Inflammatory macrophage (primary cell): ENCODE measurements at places on chromosomes 7 and 10.

DNA sequence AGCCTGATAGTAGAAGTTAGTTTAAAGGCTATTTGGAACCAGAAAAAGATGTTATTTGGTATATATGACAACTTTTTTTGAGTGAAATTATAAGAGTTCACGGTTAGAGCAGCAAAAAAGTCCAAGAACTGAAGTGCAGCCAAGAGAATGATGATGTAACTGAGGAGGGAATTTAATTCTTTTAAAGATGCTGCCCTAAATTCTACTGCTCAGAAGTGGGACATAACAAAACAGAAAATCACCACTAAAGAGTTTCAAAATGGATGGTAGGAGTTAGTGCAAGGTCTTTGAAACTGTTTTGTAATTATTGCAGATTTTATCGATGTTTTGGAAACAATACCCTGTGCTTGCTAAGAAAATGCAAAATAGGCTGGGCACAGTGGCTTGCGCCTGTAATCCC is 6.5 kb downstream of the SAMD8 start:
- DNase-seq = no peak

- DNase-seq = no peak
These were observed 79.7 kb upstream of the ITGB1 start for GRCh38 chr10:33037726-33038125.

GRCh38 chr7:33547880-33548279 is 357.5 kb upstream of the BMPER start:
- DNase-seq = no peak

DNA sequence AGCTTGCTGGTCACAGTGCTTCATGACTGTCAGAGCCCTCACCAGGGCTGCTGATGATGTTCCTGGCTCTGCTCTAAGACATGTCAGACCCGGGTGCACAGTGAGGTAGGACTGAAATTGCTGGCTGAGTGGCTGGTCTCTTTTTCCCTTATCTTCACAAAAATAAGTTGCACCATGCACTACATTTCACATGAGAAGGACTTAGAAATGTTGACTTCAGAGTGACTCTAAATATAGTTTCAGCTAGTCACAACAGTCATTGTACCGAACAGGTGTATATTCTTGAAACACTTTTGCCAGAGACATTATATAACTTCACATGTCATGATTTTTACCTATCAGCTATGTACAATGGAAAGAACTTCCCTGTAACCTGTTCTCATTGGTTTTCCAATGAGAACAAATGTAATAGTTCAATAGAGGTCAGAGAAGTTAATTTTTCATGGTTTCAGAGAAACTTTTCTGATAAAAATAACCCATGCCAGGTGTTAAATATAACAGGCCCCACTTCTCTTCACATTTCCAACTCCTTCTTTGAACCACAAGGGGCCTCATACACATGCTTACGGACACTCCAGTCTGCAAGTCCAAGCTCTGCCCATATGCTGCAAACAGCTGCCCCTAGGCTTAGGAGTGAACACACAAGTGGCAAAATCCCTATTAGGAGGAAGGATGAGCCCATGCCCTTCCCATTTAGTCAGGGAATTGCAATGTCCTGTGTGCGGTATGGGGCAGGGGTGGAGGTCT is 115.6 kb downstream of the CDK6 start:
- DNase-seq = no peak

DNA sequence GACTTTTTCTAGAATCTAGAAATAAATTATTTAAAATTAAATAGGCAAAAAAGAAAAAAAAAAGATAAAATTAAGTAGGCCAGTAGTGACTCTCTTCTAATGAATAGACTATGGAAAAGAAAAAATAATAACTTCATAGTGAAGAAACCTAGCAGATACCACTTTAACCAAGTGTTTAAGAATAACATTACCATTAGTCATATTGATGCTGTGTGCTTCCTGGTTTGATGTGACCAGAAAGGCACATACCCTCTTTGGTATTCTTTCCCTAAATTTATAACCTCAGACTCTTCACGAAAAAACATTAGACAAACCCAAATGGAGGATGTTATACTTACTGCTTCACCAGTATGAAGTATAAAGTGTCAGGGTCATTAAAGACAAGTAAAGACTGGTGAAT is 42.6 kb downstream of the KIF20B start:
- no peak for DNase-seq

- DNase-seq = no peak
These were observed 16.3 kb upstream of the SRGN start for GRCh38 chr10:69071610-69072009.

GRCh38 chr10:125107166-125107949 is 53.0 kb downstream of the CTBP2 start:
- no peak for DNase-seq

DNA sequence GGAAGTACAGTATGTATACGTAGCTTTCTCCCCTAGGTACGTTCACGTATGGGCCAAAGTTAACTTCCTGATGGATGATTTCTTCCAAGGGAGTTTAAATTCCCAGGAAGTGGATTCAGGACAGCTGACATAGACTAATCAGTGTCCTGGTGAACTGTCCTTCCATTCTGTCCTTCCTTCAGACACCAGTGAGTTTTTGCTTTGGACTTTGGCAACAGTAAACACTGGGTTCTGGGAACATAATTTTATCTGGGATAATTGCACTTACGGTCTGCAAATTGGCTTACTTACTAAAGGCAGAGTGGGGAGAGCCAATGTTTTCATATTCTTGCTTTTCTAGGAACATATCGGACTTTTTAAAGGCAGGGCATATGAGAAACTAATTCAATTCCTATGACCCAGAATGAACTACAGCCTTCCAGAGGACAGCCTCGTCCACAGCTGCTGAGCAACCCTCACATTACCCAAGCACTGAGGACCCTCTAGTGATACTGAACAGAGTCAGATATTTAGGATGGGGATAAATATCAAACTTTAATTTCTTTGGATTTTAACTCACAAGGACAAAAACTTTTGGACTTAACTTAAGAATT is 97.9 kb downstream of the RAB18 start:
- DNase-seq = no peak

DNA sequence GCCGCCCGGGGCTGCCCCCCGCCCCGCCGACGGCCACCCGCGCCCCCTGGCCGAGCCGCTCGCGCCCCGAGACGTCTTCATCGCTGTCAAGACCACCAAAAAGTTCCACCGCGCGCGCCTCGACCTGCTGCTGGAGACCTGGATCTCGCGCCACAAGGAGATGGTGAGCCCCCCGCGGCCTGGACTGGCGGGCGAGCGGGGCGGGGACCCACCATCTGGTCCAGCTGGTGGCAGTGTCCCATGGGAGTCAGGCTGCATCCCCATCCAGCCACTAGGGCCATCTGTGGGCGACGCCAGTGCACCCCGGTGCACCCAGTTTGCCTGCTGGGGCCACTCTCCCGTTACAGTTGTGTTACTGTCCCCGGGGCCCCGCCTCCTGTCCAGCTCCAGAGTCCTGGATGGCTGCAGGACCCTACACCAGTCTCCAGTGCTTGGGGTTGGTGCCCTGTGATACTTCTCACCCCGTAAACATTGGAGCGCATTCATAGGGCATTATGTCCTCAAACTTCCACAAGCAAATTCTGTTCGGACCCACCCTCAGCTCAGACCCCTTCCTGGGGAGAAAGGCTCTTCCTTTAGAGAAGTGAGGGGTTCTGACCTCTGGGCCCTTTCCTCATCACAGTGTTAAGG is 672 bp downstream of the LFNG start:
- peak; percentile 62 for DNase-seq

DNA sequence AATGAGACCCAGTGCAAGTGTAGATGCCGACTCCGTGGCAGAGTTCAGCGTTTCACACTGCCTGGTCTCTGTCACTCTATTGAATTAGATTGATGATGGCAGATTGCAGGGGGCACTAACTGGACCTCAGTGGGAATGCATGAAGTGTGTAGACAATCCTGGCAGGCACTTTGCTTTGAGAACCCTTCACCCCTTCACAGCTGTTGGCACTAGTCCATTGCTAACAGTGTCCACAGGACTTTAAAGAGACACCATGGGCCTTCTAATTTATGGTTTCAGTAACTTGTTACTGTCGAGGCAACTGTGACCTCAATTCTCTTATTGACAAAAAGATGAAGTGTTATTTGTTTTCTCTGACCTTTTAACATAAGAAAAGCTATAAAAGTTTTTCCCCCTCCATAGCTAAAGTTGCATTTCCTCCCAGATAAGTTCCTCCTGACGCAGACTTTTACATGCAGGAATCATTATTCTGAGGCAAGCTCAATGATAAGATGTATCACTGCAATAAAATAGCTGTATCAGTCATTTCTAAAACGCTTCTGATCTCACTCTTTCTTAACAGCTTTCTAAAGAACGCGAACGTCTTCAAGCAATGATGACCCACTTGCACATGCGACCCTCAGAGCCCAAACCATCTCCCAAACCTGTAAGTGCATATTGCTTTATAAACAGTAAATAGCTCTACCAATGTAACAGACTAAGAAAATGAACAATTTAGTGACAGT is 238.9 kb downstream of the FOXP2 start:
- DNase-seq = no peak

- no peak for DNase-seq
These were observed 103.3 kb downstream of the GPAM start for GRCh38 chr10:112080231-112080630.

DNA sequence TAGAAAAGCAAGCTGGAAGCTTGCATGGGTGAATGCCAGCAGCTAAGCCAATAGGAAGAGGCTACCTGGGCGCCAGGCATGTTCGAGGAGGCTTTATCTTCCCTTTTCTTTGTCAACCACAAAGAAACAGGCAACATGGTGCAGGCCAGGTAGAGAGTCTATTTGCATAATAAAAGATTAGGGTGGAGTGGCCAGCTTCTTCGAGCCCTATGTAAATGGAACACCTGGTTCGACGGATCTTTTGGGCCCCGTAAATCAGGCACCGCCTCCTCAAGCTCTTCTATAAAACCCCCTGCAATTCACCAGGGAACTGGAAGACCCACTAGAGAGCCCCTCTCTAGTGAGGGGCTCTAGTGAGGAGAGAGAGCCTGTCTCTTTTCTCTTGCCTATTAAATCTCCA is 1106.2 kb upstream of the CELF2 start:
- no peak for DNase-seq

DNA sequence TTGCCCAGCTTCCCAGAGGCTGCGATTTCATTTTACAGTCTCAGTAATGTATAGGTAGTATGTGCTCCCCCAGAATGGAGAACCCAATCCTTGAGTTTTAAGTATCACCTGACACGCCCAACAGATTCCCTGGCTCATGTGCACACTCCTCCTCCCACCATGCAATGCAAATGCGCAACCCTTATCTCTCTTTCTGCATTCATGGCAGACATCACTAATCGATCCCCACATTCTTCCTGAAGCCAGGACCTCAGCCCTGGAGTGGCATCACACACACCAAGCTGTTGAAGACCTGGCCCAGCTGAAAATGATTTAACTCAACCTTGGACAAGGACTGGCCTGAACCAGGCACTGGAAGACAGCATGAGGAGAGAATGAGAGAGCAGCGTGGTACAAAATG is 68.4 kb downstream of the ZRANB1 start:
- DNase-seq = no peak

DNA sequence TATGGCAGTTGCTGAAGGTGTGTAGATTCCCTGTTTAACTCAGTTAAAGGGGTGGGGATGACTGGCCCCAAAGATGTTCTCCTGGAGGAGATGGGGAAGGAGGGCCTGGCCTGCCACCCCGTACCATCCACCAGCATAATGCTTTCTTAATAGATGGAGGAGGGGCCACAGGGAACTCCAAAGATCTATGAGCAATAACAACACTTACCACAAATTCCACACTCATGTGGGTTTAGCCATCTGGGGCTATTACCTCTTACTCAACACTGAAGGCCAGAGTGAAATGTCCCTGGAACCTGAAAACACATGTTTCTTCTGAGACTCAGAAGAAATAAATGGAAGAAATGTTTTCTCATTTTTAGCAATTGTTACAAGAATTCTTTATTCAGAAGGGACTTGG is 259.0 kb downstream of the CXCL12 start:
- DNase-seq = no peak

DNA sequence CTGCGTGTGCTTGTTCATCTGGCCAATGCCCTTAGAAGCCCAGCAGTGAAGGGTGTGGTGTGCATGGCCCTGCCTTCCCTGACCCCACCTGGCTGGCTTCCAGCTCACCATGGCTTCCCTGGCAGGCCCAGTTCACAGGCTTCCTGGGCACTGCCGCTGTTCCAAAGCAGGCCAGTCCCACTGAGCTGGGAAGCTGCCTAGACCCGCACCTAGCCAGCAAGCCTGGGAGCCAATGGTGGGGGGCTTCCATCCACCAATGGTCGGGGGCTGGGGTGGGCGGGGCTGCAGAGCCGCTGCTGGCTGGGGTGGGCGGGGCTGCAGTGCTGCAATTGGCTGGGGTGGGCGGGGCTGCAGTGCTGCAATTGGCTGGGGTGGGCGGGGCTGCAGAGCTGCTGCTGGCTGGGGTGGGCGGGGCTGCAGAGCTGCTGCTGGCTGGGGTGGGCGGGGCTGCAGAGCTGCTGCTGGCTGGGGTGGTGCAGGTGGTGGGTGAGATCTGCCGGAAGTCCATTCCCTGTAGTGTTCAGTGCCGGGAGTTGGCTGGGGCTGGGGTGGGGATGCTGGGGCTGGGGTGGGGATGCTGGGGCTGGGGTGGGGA is 12.4 kb downstream of the CALY start:
- DNase-seq = no peak

DNA sequence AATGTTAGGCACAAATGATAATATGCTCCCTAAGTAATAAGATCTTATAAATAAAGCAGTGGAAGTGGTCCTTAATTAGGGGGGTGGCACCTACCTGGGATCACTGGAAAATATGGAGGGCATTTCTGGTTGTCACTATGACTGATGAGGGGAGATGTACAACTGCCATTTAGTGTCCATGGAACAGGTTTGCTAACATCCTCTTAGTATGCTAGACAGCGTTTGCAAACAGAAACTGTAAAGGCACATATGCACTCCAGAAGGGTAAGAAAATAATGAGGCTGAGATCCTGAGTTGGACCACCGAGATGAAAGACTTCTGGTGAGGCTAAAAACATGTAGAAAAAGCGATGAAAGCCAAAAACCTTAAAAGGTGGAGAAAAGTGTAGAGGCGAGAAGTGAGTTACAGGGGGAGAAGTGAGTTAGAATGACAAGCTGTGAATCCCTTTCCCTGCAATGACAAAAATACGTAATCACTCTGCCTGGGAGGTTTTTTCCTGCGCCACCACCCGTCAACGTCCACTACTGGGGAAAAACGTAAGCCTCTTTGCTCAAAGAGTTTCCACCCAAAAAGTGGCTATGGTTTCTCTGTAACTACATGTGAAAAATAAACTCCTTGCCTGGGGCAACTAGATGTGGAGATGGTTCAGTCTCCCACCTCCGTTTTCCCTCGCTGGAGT is 767 bp downstream of the KRIT1 start:
- DNase-seq = peak; percentile 14
